ENCODE measurements at places on chromosomes 2 and 18.

DNA sequence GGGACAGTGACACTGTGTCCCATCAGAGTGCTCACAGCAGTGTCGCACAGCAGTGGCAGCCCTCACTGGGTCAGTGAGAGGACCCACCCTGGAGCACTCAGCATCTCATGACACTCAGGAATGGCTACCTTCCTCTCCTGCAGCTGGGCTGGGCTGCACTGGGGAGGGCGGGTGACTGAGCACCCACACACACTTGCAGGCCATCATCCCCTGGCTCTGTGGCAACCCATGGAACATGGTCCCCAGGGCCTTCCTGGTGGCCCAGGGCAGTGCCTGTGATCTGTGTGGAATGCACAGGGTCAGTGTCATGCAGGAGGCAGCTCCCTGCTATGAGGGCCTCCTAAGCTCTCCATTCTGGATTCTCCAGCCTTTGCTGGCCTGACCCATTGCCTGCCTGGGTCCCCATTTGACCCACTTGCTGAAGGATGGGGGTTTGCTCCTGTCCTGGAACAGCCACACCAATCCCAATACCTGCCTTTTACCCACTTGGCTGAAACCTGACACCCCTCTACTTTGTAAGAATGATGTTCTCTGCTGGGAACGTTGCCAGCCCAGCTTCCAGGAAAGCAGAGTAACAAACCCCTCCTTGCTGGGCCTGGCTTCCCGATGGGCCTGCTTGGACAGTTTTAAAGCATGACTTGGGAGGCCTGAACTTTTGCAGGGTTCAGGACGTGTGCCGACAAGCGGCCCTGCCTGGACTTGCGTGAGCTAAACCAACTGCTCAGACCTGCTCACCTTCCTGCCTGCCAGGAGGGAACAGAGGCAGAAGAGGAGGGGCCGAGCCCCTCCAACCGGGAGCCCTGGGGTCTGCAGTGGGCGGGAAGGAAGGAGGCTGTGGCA is 13.7 kb downstream of the HS6ST1 start:
- no peak for DNase-seq

DNA sequence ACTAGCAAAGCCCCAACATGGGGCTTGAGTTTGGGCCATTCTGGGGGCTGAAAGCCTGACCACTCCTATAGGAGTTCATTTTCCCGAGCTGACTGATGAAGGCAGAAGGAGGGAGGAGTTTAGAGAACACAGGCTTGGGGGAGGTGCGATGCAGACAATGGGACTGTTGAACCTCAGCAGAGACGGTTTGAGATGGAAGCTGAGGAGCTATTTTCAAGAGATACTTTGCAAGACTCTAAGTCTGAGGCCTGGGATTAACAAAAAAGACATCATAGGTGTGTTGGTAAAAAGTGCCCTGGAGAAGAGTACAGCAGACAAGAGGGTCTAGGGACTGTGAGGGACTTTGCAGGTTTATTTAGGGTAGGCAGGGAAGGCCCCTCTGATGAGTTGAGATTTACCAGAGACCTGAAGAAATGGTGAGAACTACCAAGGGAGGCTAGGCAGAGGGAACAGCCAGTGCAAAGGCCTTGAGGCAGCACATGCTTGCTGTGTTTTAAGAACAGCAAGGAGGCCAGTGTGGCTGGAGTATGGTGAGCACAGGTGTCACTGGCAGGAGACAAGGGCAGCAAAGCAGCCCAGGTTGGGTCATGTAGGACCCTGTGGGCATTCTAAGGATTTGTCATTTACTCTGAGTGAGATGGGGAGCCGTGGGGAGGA is 31.6 kb downstream of the PCBP1 start:
- no peak for DNase-seq

DNA sequence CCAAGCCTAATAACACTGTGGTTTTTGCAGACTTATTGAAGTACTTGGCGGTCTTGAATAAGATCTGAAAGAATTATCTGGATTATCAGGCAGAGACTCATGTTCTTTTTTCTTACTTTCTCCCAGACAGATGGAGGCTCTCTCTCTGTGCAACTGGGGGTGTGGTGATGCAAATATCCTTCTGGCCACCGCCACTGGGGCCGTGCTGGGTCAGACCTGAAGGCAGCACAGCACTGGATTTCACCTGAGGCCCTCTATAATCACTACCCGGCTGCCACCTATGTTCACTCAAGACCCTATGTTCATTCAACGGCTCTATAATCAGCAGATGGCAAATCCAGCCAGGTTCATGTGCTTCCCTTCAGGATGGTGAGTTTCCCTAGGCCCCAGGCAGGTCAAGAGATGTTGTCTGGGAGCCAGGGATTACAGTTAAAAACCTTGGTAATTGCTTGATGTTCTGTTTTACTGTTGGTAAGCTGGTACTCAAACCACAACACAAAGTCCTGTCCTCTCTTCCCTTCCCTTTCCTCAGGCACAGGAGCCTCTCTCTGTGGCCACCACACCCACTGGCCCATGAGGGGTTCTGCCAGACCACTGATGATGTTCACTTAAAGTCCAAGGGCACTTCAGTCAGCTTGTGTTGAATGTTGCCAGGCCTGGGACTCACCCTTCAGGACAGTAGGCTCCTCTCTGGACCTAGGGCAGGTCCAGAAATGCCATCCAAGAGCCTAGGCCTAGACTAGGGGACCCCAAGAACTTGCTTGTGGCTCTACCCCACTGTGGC is 205.3 kb upstream of the GCFC2 start:
- no peak for DNase-seq

GRCh38 chr2:246489-247144 is 17.2 kb downstream of the SH3YL1 start:
- DNase-seq: no peak

DNA sequence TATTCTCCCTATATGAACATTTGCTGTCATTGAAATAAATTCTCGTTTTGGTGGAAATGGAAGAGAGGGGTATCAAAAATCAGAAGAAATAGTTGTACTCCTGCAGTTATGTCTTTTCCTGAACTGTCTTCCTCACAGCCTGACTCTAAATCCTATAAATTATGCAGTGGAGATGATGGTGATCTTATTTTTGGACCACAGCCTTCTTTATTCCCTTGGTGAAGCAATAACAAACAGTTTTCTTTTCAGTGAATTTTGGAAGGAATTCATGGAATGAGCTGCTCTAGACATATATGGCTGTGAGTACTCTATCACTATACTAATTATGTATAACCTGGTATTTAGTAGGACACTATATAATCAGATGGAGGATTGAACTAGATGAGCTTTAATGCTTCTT is 1.7 kb upstream of the SLC25A12 start:
- DNase-seq: no peak

GRCh38 chr2:126909781-126910180 is 11.1 kb downstream of the TEX51 start:
- DNase-seq: no peak

- no peak for DNase-seq
These were observed 634.7 kb upstream of the ZNF804A start for GRCh38 chr2:183963609-183964008.

- DNase-seq: no peak
These were observed 621.9 kb downstream of the RNF144A start for GRCh38 chr2:7539077-7539476.

GRCh38 chr18:46156843-46157242 is 52.7 kb downstream of the HAUS1 start:
- DNase-seq: no peak

DNA sequence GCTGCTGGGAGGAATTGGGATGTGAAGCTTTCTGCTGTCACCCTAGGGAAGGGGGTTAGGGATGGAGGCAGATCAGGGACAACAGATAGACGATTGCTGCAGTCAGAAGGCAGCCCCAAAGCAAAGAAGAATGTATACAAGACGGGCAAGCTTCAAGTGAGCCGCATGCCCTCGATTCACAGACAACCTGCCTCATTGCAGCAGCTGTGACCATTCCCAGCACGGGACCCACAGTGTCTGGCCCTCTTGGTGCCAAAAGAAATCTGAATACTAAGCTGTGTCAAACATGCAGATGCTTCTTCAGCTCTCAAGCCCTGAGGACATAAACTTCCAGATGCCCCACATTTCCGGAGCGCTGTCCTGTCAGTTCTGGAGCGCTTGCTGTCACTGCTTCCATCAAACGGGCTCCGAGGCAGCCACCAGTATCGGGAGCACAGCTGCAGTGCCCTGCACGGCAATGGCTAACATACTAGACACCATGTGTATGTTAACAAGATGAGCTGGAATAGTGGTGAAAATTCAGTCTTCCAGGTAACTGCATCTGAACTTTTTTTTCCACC is 33.8 kb downstream of the PRELID3A start:
- DNase-seq: no peak

DNA sequence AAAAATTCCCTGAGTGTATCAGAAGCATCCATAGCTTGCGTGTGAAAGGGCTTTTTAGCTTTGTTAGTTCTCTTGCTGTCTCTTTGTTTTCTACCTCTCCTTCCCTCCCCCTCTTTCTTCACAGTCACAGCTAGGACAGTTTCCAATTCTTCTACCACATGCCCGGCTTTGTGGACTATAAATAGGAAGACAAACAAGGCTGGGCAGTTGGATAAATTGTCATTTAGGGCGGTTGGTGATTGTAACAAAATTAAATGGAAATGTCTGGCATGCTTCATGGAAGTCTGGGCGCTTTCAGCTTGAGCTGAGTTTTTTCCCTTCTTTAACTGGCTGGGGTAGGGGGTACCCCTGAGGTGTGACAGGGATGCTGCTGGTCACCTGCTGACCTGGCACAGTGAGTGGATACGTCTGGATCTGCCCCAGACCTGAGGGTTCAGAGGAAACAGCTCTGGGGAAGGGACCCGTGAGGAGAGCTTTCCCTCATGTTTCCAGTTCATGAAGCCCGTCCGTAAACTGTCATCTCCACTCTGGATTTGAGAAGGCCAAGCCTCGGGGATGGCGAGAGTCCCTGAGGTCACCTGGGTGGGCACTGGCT is 29.0 kb upstream of the GIGYF2 start:
- DNase-seq: no peak

- no peak for DNase-seq
These were observed 2.4 kb downstream of the TTN start for GRCh38 chr2:178804791-178805190.

DNA sequence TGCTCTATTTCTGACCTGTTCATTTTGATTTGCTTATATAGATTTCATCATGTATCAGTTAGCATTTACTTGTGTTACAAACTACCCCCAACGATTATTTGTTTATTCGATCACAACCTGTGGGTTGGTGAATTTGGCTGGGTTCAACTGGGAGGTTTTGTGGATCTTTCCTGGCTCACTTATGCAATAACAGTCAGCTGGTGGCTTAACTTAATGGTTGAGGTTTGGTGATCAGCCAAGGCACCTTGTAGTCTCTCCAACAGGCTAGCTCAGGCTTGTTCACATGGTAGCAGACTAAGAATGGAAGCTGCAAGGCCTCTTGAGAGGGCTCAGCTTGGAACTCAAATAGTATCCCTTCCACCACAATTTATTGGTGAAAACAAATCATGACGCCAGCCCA is 5.4 kb upstream of the PUM2 start:
- DNase-seq: no peak

GRCh38 chr2:116724550-116724949 is 1089.9 kb upstream of the DDX18 start:
- no peak for DNase-seq

DNA sequence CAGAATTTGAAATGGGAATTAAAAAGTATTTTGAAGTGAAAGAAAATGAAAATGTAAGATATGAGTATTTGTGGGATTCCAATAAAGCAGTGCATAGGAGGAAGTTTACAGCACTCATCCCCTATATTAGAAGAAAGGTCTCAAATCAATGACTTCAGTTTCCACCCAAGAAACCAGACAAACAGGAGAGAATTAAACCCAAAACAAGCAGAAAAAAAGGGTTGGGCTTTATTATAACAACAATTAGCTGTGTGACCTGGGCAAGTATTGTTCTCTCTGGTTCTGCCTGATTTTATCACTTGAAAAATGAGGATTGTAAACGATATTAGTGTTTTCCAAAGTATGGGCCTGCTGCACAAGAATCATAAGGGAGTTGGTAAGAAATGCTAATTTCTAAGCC is 18.3 kb upstream of the LYPD6 start:
- no peak for DNase-seq

DNA sequence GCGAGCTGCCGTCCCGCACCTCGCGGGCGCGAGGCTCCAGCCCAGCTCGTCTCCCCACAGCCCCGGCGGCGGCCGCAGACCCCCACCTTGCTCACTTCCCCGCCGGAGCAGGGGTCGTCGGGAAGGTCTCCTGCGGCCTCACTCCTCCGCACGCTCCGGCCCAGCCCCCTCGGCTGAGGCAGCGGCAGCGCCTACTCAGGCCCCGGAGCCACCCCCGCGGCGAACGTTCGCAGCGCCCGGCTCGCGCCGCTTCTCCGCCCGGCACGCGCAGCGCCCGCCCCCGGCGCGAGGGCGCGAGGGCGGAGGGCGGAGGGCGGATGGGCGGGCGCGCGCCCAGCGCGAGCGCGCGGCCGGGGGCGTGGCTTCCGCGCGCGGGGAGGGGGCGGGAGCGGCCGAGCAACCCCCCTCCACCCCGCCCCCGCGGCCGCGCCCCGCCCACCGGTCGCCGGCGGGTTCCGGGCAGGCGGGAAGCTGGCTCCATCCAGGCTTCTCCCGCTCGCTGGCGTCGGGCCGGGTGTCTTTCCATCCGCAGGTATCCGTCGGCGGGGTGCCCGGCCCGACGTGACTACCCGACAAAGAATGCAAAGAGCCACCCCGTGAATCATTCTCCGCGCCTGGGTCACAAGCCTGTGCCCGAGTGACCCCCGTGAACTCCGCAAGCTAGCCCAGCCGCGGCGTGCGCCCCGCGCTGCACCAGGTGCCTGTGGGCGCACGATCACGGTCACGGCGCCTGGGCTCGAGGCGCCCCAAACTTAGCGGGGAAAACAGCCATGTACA is at the start of gene DTNB:
TSS of gene DTNB (minus strand) at position 278 of the 777 bp plus-strand sequence. CDS start 20,917 bp downstream, outside the sequence.
- DNase-seq: peak; percentile 58

DNA sequence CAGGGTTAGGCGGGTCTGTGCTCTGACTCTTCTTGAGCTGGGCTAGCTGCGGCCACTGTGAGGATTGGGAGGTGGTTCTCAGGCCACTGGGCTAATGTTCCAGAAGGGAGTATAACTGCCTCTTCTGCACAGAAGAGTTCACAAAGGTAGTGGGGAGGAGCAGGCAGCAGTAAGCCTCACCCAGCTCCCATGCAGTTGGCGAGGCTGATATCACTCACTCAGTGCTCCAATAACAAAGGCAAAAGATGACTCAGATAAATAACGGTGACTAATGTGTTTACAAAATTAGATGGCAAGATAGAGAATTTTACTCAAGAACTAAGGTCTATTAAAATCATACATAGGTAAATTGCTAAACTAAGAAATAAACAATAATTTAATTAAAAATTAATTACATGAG is 174.2 kb upstream of the TMEM200C start:
- no peak for DNase-seq

GRCh38 chr2:181304011-181304844 is 153.0 kb upstream of the ITGA4 start:
- DNase-seq: no peak

- DNase-seq: peak; percentile 25
These were observed 96.2 kb upstream of the SNTG2 start for GRCh38 chr2:854460-854859.

- DNase-seq: no peak
These were observed 88.0 kb downstream of the LDLRAD4 start for GRCh38 chr18:13306583-13306982.
